Aorta (tissue), 5 donors: ENCODE measurements at places on chromosomes 7 and 10. TPM values are rescaled to one million over a fixed set of nuclear protein-coding genes. Genes with fewer than 3 reads are reported as not detected.

GRCh38 chr7:98474558-98474957, 73.7 kb upstream of the BAIAP2L1 start:
- H3K36me3 ChIP-seq = no peaks in the 10 kb centered on the region
- no peak overlapping the region for H3K27ac ChIP-seq
- DNase-seq = no peak
- no peaks in the 10 kb centered on the region for H3K4me1 ChIP-seq

Gene TRIM73
- 2.9 TPM for total RNA-seq

Gene TMEM213
- total RNA-seq = not detected

Gene SAP25
- total RNA-seq = 7.5 TPM

GRCh38 chr10:132264966-132265889, 42.5 kb downstream of the STK32C start:
- no peak overlapping the region for H3K27ac ChIP-seq
- no peaks in the 10 kb centered on the region for H3K27me3 ChIP-seq
- peak; percentile 40 for DNase-seq
- no peak overlapping the region for H3K4me3 ChIP-seq

Gene EPO
- not detected for total RNA-seq

GRCh38 chr10:8113616-8114015, 59.1 kb downstream of the GATA3 start:
- H3K27ac ChIP-seq = no peak overlapping the region
- no peaks in the 10 kb centered on the region for H3K4me1 ChIP-seq
- H3K4me3 ChIP-seq = no peak overlapping the region

- H3K27me3 ChIP-seq = no peaks in the 10 kb centered on the region
- H3K4me1 ChIP-seq = no peaks in the 10 kb centered on the region
- no peaks in the 10 kb centered on the region for H3K36me3 ChIP-seq
- H3K4me3 ChIP-seq = no peak overlapping the region
These were observed 101.1 kb downstream of the ELAPOR2 start for GRCh38 chr7:86958380-86958779.

GRCh38 chr10:132102071-132102716, 36.4 kb downstream of the JAKMIP3 start:
- H3K27ac ChIP-seq = no peak overlapping the region
- no peak for DNase-seq
- H3K4me3 ChIP-seq = no peak overlapping the region

- no peak overlapping the region for H3K27ac ChIP-seq
- no peaks in the 10 kb centered on the region for H3K36me3 ChIP-seq
- no peak for DNase-seq
- no peak overlapping the region for H3K4me3 ChIP-seq
- H3K27me3 ChIP-seq = no peaks in the 10 kb centered on the region
These were observed 39.4 kb downstream of the APBB1IP start for GRCh38 chr10:26477501-26477900.

- no peak for DNase-seq
- no peaks in the 10 kb centered on the region for H3K36me3 ChIP-seq
- H3K27me3 ChIP-seq = no peaks in the 10 kb centered on the region
- H3K4me1 ChIP-seq = no peaks in the 10 kb centered on the region
- H3K4me3 ChIP-seq = no peak overlapping the region
These were observed 282.3 kb downstream of the TWIST1 start for GRCh38 chr7:18835001-18835690.

Gene ZNF680
- total RNA-seq = 35.9 TPM

- DNase-seq = no peak
- H3K4me3 ChIP-seq = no peak overlapping the region
- no peak overlapping the region for H3K27ac ChIP-seq
- peaks cover 3% of the 10 kb centered on the region for H3K4me1 ChIP-seq
- H3K36me3 ChIP-seq = no peaks in the 10 kb centered on the region
- H3K27me3 ChIP-seq = no peaks in the 10 kb centered on the region
These were observed 320.2 kb downstream of the AHR start for GRCh38 chr7:17618652-17618974.

Gene AHCYL2
- 19.9 TPM for total RNA-seq

GRCh38 chr7:68376131-68376661, 1222.1 kb upstream of the AUTS2 start:
- H3K4me1 ChIP-seq = no peaks in the 10 kb centered on the region
- no peaks in the 10 kb centered on the region for H3K36me3 ChIP-seq
- H3K27me3 ChIP-seq = no peaks in the 10 kb centered on the region
- no peak for DNase-seq

DNA sequence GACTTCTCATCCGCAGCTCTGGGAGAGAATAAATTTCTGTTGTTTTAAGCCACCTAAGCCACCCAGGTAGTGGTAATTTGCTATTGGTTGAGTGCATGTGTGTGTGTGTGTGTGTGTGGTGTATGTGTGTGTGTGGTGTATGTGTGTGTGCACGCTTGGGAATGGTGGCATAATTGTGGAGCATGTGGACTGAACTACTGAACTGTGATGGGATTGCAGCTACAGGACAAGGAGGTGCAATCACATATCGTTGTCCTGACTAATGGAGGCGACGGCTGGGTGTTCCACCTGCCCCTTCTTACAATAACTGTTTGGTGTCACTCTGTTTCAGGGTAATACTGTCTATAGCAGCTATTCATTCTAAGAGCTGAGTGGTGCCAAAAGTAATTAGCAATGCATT, 448.7 kb upstream of the PFKP start:
- H3K27me3 ChIP-seq = no peaks in the 10 kb centered on the region
- H3K4me1 ChIP-seq = no peaks in the 10 kb centered on the region
- no peaks in the 10 kb centered on the region for H3K36me3 ChIP-seq
- no peak for DNase-seq
- no peak overlapping the region for H3K27ac ChIP-seq
- H3K4me3 ChIP-seq = no peak overlapping the region

Gene PTPRZ1
- total RNA-seq = 2.7 TPM

GRCh38 chr7:136039577-136040345, 62.6 kb upstream of the MTPN start:
- no peaks in the 10 kb centered on the region for H3K4me1 ChIP-seq
- no peaks in the 10 kb centered on the region for H3K27me3 ChIP-seq
- no peak for DNase-seq
- H3K36me3 ChIP-seq = no peaks in the 10 kb centered on the region
- no peak overlapping the region for H3K27ac ChIP-seq

DNA sequence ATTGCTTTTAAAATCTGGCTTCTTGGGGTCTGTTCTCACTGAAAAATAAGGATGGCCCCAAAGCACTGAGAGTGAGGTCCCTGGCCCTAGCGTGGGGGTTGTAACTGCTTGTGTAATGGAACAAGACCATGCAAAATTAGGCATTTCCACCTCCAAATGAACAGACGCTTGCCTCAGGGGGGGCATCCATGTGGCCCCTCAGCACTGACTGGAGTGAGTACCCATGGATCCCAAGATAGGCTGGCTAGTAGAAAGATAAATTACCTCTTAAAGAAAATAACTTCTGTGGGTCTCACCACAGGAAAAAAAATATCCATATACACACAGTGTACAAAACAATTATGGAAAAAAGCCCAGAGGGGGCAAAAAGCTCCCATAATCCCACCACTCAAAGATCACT, 15.2 kb upstream of the CPA1 start:
- no peak overlapping the region for H3K4me3 ChIP-seq
- no peaks in the 10 kb centered on the region for H3K36me3 ChIP-seq
- no peak for DNase-seq
- no peaks in the 10 kb centered on the region for H3K27me3 ChIP-seq
- H3K27ac ChIP-seq = no peak overlapping the region

Gene HSPA12A
- total RNA-seq = 25.7 TPM

Gene KCNH2
- 0.65 TPM for total RNA-seq

DNA sequence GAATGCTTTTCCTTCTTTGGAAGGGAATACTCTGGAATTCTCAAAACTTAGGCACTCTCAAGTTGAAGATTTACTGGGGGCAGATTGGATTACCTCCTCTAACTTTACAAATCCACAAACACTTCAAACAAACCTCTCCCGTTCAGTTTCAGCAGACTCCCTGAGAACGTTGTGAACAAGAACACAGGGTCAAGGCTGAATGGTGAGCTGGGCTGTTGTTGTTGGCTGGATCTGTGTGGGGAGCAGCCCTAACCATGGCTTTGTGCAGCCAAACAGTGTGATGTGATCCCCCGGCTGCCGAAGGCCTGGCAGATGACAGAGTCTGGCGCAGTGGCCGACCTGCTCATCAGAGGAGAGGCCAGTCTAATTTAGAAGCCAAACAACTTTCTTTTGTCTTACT, 93.1 kb downstream of the BMPER start:
- H3K4me1 ChIP-seq = no peaks in the 10 kb centered on the region
- peak; percentile 62 for DNase-seq
- no peaks in the 10 kb centered on the region for H3K36me3 ChIP-seq

DNA sequence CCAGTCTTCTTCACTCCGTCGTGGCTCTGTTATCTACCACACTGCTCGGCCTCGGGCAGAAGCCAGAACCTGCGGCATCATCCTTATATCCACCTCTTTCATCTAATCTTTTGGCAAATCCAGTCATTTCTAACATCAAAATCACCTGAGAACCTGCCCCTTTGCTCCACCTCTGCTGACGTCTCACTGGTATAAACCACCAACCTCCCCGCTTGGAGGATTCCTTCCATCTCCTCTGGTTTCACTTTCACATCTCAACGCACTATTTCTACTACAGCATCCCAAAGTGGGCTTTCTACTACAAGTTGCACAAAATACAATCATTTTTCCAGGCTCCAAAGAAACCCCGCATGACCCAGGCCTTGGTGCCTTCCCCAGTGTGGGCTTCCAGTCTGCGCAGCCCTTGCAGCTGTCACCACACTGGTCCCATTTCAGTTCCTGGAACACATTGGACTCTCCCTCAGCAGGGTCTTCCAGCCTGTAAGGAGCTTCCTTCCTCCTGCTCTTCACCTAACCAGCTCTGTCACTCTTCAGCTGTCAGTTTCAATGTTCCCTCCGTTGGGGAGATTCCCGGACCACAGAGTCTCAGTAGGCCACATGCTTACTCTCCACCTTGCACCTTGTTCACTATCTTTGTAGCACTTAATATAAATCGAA, 85.0 kb downstream of the PRKCQ start:
- H3K27me3 ChIP-seq = no peaks in the 10 kb centered on the region
- no peaks in the 10 kb centered on the region for H3K4me1 ChIP-seq
- H3K27ac ChIP-seq = no peak overlapping the region
- DNase-seq = no peak
- H3K4me3 ChIP-seq = no peak overlapping the region

Gene FZD1
- 49.2 TPM for total RNA-seq

Gene TMEM236
- total RNA-seq = 1.1 TPM

DNA sequence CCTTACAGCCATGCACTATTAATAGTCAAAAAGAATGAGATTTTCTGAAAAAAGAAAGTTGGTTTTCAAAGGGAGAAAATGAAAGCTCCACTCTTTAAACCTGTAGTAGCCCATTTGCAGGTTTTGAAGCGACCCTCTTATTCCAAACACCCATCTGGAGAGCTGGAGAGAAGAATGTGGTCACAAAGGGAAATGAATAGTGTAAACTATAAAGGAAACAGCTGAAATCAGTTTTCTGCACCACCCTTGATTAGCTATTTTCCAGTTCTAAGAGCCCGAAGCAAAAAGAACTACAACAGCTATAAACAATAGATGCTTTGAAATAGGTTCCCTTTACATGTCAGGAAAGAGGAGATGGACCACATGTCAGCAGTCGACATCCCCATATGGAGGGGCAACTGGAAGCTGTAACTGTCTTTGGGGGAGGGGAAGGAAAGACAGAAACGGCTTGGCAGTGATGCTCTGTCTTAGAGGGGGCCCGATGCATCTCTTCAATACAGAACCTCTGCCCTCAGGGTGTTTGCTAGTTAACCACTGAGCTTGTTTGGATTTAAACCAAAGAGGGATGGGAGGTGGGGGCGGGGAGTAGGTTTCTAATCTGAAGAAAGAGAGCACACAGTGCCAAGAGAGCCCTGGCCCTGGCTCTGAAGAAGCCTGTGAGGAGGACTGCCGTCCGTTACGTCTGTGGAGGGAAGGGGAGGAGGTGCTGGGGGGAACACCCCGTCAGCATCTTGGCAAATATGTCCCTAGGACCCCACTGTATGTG, 55.3 kb downstream of the CPVL start:
- DNase-seq = no peak
- H3K4me3 ChIP-seq = peak overlapping the region; percentile 45

GRCh38 chr7:130887182-130887956, 153.4 kb upstream of the KLF14 start:
- no peaks in the 10 kb centered on the region for H3K36me3 ChIP-seq
- H3K4me1 ChIP-seq = peaks cover 7% of the 10 kb centered on the region
- H3K4me3 ChIP-seq = no peak overlapping the region
- no peak for DNase-seq

- H3K4me3 ChIP-seq = no peak overlapping the region
- no peak for DNase-seq
- no peaks in the 10 kb centered on the region for H3K27me3 ChIP-seq
These were observed 182.4 kb downstream of the PTEN start for GRCh38 chr10:88045656-88046415.

GRCh38 chr7:101555921-101556275, 73.2 kb downstream of the MYL10 start:
- no peaks in the 10 kb centered on the region for H3K27me3 ChIP-seq
- no peak for DNase-seq
- no peak overlapping the region for H3K27ac ChIP-seq
- no peaks in the 10 kb centered on the region for H3K4me1 ChIP-seq
- H3K4me3 ChIP-seq = no peak overlapping the region
- no peaks in the 10 kb centered on the region for H3K36me3 ChIP-seq

DNA sequence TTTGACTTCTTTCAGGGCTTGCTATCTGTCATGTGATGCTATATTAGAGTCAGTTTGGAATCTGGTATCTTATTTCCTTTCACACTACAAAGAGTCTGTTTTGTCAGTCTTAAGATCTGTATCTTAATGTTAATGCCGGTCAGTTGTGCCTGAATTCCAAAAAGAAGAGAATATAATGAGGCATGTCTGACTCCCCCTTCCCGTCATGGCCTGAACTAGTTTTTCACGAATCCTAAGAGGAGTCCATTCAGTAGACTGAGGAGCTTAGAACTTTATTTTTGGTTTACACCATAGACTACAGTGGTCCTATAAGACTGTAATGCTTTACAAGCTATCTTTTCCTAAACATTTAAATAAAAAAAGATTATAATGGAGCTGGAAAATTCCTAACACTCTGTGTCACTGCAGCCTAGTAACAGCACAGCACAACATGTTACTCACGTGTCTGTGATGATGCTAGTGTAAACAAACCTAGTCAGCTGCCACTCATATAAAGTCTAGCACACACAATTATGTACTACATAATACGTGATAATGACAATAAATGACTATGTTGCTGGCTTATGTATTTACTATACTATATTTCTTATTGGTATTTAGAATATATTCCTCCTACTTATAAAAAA, 50.6 kb downstream of the VPS41 start:
- no peaks in the 10 kb centered on the region for H3K36me3 ChIP-seq
- H3K27me3 ChIP-seq = no peaks in the 10 kb centered on the region
- H3K4me1 ChIP-seq = no peaks in the 10 kb centered on the region
